ENCODE measurements at places on chromosomes 1 and 21.

DNA sequence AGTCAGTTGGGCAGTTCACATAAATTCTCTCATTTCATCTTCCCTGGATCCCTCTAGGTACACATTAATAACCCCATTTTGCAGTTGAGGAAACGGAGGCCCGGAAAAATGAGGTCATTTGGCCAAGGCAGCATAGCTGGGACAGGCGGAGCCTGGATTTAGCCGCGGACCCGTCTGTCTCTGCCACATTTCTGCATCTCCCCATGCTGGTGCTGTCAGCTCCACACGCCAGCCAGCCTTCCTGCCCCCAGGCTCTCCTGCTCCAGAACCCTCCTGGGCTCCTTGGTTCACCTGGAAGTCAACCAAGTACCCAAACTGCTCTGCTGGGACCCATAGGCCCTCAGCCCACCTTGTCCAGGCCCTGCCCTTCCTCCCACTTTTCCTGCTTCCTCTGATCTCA is 7.6 kb downstream of the FOXO6 start:
- DNase-seq: no peak

- DNase-seq: no peak
Measured at GRCh38 chr21:28781602-28782276, 210.9 kb downstream of the LTN1 start.

DNA sequence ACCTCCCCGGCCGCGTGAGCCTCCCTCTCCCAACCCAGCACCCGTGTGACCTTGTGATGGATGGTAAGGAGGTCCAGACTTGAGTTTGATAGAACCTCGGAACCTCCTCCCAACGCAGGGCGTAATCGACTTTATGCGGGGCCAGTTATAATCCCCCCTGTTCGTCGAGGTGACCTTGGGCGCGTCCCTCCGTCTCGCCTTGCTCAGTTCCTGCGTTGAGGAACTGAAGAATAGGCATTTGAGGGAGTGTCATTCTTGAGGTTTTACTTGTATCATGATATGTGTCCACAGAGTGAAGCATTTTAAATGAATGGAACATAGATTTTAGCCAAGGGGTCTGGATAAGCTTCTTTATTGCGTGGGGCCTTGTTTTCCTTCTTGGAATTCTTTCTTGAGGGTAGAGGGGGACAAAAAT is 433 bp downstream of the TIMM17A start:
- no peak for DNase-seq

GRCh38 chr1:89047734-89048133 is 17.3 kb downstream of the GBP1 start:
- no peak for DNase-seq

- DNase-seq: no peak
Measured at GRCh38 chr21:46594276-46594675, 10.6 kb downstream of the S100B start.

DNA sequence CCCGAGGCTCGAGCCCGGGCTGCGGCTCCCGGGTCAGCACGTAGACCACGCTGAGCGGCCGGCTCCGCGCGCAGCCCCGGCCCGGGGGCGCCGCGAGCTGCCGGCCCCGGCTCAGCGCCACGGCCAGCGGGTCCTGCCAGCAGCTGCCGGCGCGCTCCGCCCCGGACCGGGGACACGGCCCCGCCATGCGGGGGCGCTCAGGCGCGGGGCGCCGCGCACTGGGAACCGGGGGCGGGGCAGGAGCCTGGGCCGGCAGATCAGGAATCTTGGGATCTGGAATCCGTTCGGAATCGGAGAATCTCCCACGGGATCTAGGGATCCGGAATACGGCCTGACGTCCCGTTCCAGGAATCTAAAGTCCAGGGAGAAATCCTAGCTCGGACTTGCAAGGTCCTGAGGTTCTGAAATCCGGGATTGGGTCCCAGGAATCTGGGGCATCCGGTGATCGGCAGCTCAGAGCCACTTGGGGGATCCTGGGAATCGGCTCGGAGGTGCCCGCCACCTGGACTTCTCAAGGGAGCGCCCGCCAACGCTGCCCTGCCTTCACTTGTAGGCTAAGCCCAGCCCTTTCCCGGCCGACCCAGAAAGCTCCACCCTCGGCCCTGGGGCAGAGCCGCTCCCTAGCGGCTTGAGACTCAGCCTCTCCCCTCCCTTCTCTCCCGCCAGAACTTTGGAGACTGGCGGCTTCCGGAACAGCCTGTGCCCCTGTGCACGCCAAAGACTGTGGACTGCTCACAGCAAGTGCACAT is at the start of gene MAP3K6:
Gene MAP3K6, minus strand, starts transcription at position 551 of the 749 bp plus-strand sequence. Its CDS starts 364 bp downstream, at position 187.
- DNase-seq: peak; percentile 74

Data from dorsolateral prefrontal cortex (tissue), 122 donors.